ENCODE measurements at places on chromosomes 4 and X.

- DNase-seq = no peak
These were observed 164.4 kb downstream of the FBXO8 start for GRCh38 chr4:174119051-174119450.

DNA sequence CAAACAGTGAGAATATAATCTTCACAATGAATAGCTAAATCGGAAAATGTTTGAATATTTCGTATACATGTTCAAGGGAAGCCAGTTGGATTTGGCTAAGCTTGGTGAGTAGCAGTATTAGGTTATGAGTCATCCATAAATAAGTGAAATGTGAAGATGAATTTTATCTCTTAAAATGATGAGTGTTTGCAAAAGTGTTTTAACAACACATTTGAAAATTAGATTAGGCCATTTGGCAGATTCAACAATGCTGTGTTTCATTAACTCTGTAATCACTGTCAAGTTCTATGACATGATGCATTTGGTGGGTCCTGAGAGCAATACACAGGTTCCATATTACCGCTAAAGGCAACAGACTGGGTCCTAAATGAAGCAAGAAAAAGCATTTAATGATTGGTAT is 301.9 kb upstream of the PRPS2 start:
- DNase-seq = no peak

- no peak for DNase-seq
These were observed 41.2 kb downstream of the LAS1L start for GRCh38 chrX:65493431-65493830.

- no peak for DNase-seq
These were observed 83.5 kb downstream of the CNKSR2 start for GRCh38 chrX:21457718-21458117.

- no peak for DNase-seq
These were observed 10.1 kb downstream of the BCOR start for GRCh38 chrX:40087425-40088298.

DNA sequence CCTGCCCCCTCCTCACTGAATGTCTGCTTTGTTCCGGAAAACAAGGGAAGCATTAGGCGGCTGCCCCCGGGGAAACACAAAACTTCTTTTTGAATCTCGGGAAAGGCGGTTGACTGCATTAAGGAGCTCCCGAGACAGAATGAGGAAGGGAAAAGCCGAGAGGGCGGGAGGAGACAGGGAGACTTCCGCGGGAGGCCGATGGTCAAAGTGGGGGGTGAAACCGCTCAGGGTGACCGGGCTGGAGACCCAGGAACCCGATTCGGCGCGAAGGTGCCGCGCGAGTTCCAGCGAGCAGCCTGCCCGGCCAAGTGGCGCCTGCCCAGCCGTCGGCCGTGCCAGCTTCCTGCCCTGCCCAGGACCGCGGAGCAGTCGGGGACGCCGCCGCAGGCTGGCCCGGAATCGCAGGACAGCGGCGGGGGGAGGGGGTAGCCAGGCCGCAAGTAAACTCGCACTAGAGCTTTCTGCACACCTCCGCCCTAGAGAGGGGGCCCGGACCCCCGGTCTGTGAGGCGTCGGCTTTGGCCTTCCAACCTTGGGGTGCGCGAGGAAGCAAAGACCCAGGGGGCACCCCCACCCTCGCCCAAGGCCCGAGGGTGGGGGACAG is 55.1 kb upstream of the BCOR start:
- no peak for DNase-seq

GRCh38 chrX:70043685-70044084 is 6.1 kb downstream of the AWAT2 start:
- DNase-seq = no peak

- DNase-seq = no peak
These were observed 69.9 kb downstream of the GASK1B start for GRCh38 chr4:158102904-158103303.

- DNase-seq = no peak
These were observed 19.2 kb upstream of the PDLIM3 start for GRCh38 chr4:185554365-185555126.

- no peak for DNase-seq
These were observed 200.7 kb downstream of the CRLF2 start for GRCh38 chrX:1011691-1012283.

- no peak for DNase-seq
These were observed 421.8 kb downstream of the GBA3 start for GRCh38 chr4:23114538-23114937.

GRCh38 chrX:31429915-31430314 is 358.1 kb upstream of the FTHL17 start:
- DNase-seq = no peak

DNA sequence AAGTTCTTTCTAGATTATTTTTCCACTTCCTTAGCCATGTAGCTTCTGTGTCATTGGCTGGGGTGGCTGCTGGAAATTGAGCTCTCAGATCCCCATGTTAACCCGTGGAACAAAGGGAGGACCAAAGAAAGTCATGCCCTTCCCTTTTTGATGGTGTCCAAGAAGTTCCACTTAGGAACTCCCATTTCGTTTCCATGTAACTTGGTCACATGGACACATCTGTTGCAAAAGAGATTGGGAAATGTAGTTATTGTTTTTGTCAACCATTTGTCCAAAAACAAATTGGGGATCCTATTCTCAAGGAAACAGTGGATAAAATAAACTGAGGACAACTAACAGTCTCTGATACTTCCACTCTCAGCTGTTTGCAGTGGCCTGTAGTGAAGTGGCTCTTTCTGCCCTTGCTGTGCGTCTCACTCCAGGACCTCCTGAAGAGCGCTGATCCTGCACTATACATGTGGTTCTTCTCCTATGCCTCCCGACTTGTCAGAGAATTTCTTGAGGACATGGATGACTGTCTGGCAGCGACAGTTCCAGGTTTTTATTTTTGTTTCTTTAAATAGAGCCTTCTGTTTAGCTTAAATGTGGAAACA is 125.3 kb upstream of the LNX1 start:
- no peak for DNase-seq

- no peak for DNase-seq
These were observed 106.1 kb upstream of the DIPK2B start for GRCh38 chrX:45306794-45307193.

- DNase-seq = no peak
These were observed 119.7 kb upstream of the RBPJ start for GRCh38 chr4:26201120-26201519.

DNA sequence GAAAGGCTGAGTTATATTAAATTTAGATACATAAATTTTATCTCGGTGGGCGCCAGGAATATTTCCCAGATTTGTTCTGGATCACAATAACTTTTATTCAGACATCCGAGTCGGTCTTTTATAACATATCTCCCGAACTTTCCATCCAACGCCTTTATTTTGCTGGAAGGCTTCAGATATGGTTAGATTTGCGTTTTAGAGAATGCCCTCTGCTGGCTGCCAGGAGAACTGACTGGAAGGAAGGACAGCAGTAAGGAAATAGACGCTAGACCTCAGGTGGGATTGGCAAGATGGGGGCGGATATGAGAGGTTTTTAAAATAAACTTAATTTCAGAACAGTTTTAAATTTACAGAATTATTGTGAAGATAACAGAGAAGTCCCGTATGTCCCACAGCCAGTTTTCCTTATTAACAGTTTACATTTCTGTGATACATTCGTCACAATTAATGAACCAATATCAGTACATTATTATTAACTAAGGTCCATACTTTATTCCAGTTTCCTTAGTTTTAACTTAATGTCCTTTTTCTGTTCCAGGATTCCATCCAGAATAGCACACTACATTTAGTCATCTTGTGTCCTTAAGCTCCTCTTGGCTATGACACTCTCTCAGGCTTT is 4.6 kb upstream of the KANTR start:
- DNase-seq = no peak

- no peak for DNase-seq
These were observed 870.7 kb upstream of the INTU start for GRCh38 chr4:126761947-126762662.

GRCh38 chr4:128661479-128661878 is 148.0 kb upstream of the JADE1 start:
- no peak for DNase-seq

DNA sequence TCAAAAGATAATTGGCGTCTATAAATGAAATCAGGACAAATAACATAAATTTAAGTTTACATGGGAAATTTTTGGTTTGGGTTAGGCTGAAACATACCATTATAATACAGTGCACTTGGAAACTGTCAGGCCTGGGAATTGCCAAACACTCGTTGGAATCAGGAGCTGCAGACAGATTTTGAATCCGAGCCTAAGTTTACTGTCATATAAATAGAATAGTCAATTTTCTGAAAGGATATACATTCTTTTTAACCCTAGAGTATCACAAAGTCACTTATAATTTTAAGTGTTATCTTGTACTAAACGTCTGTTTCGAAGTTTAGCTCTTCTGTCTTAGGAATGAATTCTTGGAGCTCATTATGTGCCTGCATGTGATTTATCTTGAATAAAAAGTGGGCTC is 234.1 kb downstream of the VEGFC start:
- DNase-seq = no peak

DNA sequence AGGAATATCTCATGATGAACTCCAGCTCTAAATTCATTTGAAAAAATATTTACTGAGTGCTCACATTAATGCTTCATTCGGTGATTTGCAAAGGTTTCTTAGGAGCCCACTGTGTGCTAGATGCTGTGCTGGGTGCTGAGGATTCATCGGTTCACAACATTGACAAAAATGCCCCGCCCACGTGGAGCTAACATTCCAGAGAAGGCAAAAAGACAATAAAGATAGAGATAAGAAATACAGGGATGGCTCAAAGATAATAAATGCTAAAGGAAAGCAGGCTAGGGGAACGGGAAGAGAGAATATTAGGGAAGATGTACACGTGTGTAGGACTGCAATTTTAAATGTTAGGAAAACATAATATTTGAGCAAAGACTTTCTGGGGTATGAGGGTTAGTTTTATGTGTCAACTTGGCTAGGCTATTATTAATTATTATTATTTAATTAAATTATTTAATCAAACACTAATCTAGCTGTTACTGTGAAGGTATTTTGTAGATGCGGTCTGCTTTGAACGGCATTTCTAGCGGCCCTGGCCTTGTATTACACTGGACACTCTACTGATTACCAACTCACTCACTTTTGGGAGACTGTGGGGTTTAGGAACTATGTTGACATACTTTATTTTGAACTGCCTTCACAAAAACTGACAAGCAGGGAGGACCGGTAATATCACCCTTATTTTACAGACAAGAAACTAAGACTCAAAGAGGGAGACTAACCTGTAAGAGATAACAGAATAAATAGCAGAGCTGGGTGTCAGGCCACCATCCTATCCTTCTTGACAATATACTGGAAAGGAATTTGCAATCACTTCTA is 61.9 kb upstream of the IRF2 start:
- DNase-seq = no peak

DNA sequence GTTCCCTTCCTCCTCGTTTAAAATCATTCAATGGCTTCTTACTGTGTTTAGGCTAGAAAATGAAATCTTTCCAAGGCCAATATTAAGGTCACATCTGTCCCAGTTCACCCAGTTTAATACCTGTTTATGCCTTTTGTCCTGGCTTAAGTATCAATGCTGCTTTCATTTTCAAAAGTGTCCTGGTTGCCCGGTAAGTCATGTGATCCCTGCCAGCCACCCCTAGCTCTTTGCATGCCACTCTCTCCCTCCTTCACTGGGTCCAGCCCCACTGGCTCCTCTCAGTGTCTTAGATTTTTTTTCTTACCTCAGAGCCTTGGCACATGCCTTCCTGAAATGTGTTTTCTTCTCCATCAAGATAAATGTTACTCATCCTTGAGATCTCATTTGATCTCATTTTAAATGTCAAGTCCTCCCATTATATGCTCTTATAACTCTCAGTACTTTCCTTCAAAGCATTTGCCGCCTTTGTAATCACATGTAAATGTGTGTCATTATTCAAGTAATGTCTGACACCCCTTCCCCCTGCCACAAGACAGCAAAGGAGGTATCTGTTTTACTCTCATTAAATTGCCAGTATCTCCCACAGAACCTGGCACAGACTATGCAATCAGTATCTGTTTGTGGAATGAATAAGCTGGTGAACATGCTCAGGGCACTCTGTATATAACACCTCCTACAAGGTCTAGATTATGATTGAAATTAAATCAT is 472.5 kb upstream of the RPS6KA3 start:
- DNase-seq = no peak

GRCh38 chr4:116668190-116668589 is 417.2 kb downstream of the TRAM1L1 start:
- no peak for DNase-seq

DNA sequence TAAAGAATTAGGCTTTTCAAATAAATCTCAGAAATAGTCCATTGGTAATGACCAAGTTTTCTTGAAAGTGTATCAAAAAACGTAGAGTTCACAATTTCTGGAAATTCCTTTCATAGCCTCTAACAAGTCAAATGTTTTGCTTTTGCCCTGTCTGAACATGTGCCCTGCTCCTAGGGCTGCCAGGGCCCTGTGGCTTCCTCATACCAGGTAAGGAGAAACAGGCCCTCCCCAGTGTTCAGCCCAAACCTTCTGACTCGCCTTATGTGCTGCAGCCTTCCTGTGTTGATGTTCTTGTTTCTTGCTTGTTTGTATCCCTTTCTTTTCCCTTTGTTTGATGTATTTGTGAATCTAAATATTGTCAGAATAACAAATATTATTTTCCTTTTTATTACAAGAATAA is 146.1 kb upstream of the PACRGL start:
- DNase-seq = no peak

DNA sequence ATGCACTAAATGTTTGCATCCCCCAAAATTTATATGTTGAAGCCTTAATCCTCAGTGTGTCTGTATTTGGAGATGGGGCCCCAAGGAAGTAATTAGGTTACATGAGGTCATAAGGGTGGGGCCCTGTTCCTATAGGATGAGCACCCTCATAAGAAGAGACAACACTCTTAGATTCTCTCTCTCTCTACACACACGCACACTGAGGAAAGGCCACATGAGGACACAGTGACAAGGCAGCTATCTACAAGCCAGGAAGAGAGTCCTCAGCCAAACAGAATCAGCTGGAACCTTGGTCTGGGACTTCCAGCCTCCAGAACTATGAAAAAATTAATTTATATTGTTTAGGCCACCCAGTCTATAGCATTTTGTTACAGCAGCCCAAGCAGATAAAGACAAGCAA is 69.3 kb upstream of the NOCT start:
- no peak for DNase-seq

GRCh38 chr4:152805818-152806217 is 26.1 kb downstream of the ARFIP1 start:
- DNase-seq = no peak

DNA sequence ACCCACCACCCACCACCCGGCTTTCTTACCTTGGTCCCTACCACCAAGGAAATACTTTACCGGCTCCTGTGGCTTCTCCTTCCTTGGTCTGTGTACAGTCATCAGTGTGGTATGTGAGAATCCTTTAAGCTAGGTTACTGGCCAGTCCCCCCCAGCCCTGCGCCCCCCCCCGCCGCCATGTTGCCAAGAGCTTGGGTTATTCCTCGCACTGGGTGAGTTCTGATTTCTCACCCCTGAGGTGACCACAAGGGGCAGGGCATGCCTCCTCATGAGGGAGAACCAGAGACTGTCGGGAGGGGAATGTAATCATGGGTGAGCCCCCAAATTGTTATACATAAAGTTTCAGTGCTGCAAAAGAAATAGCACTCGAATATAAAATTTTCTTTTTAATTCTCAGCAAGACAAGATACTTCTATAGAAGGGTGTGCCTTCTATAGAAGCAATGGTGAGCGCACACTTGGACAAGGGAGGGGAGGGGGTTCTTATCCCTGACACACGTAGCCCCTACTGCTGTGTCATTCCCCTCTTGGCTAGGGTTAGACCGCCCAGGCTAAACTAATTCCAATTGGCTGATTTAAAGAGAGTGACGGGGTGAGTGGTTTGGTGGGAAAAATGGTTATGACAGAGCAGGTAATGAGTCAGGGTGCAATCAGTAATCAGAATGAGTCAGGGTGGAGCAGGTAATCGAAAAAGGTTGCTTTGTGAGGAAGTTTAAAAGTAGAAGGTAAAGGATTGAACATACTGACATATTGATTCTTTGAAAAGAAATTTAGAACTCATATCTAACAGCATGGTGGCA is 133.2 kb downstream of the KDM6A start:
- no peak for DNase-seq

All from stimulated activated CD4-positive, alpha-beta T cell treated with anti-CD3 and anti-CD28 coated beads, Interleukin-15, amount 100 ng/mL, for 1 hour (primary cell).